Neuronal stem cell (in vitro differentiated cells): ENCODE measurements at places on chromosomes 12 and 14.

DNA sequence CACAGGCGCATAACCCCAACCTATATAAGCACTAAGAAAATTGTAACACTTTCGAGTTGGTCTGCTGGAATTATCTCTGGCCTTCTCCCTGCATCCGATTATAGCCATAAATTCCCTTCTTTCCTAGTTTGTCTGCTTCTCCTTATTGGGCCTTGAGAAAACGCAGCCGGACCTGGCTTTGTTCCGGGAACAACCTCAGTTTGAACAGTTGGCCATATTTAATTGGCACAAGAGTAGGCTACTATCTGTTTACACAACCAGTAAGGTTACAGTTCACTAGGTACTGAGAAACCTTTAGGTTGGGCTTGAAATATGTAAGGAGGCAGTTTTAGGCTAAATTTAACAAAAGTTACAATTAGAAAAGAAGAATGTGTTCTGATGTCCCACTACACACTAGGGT lies 176.1 kb downstream of the IPO8 start:
- no peak for DNase-seq

DNA sequence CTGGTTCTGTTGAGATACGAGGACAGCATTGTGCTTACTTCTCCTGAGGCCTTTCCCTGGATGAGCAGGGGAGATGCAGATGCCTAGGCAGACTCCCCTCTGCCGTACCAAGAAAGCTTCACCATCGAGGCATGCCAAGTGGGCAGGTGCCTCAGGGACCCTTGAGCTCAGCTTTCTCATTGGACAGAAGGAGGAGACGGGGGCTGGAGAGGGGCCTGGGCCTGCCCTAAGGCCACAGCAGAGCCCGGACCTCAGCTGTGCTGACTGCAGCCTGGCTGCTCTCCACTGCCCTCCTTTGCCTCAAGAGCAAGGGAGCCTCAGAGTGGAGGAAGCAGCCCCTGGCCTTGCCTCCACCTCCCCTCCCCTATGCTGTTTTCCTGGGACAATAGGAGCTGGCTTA lies 23.4 kb downstream of the SERPINA1 start:
- DNase-seq: no peak

GRCh38 chr12:7638064-7638759 lies 27.5 kb downstream of the APOBEC1 start:
- peak; percentile 38 for DNase-seq

- peak; percentile 5 for DNase-seq
These were observed 112.7 kb downstream of the SLC16A7 start for GRCh38 chr12:59708484-59708883.
